ENCODE measurements at places on chromosomes 3 and 15. TPM values are rescaled to one million over a fixed set of nuclear protein-coding genes. Genes with fewer than 3 reads are reported as not detected.

DNA sequence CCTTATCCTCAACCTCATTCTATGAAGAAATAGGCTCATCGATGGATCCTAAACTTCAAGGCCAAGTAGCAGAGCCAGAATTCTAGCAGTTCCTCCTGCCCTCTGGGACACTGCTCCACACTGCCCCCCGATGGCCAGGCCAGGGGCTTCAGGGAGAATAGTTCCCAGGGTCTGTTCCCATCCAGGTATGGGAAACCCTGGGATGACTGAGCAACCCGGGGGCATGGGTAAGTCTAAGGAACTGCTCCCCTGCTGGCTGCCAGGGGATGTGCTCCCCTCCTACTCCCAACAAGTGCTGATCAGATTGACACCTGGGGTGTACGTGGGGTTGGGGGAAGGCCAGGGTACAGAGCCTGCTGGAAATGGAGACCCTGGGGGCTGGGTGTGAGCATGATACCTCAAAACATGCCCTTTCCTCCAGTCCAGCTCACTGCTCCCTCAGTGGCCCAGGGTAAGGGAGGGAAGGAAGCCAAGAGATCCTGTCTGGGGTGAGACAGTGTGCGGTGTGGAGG lies 7.6 kb downstream of the ULK3 start:
- peak; percentile 38 for DNase-seq

GRCh38 chr3:71805199-71805598 lies 20.3 kb upstream of the PROK2 start:
- DNase-seq = no peak

- DNase-seq = peak; percentile 60
These were observed at the start of gene SCG5 for GRCh38 chr15:32641517-32642059. TSS of gene SCG5 (plus strand) at chr15:32641710. CDS start at chr15:32643593, 1,883 bp downstream.

- peak; percentile 24 for DNase-seq
These were observed 169.7 kb upstream of the TMCO5A start for GRCh38 chr15:37764733-37765191.

DNA sequence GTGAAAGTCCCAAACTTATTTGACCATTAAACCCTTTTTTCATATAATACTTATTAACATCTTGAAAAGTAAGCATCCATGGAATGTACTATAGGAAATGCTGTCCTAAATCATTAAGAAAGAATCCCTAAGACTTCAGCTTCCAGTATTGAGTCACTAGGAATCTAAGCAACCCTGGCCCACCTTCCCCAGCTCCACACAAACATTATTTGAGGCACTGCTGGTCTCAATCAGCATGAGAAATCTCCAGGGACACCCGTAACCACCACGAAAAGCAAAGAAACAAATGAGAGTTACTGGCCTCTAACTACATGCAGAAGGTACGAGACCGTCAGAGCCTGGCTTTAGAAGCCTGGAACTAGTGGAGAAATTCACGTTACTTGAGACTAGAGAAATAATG lies 68.2 kb downstream of the POLQ start:
- DNase-seq = peak; percentile 9

Gene TRH
- total RNA-seq = 0.62 TPM

- DNase-seq = no peak
These were observed 29.3 kb downstream of the ASTE1 start for GRCh38 chr3:130997289-130997688.

Measured in tongue (tissue), 3 donors.